ENCODE measurements at places on chromosomes 16 and 17.

DNA sequence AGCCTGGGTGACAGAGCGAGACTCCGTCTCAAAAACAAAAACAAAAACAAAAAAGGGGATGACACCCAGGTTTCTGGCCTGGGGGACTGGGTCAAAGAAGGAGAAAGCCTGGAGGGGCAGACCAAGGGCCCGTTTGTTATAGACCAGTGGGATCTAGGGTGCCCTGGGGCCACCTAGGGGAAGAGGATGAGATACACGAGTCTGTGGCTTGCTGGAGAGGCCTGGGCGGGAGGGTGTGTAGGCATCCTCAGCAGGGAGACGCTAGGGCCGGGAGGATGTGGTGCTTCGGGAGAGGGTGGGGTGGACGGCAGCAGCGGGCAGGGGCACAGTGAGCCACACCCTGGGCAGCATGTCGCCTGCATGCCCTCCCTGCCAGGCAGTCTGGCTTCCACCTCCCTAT, 17.1 kb upstream of the CRK start:
- peak; percentile 37 for DNase-seq

GRCh38 chr17:35185849-35186248, 8.3 kb downstream of the SLC35G3 start:
- no peak for DNase-seq

DNA sequence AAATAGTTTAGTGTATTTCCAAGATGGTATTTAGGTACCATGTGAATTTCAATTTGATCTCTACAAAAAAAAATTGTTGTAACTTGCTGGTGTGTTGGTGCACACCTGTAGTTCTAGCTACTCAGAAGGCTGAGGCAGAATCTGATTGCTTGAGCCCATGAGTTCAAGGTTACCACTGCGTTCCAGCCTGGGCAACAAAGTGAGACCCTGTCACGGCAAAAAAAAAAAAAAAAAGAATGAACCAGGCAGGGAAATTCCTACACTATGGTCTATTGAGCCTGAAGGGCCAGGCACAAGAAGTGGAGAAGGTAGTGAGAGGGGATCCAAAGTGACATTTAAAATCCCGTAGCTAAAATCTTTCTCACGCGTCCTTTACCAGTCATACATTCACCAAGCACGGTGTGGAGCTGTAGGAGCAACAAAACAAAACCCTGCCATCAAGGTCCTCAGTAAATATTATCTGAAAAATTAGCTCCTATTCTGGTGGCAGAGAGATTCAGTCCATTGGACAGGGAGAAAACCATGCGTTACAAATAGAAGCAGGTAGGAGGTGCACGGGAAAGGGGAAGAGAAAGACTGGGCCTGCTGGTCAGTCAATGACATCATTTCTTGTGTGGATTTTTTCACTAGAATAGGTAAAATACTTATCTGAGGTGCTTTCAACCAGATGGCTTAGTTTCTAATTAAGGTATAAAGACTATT, 27.3 kb downstream of the TXNDC11 start:
- DNase-seq, result no peak

GRCh38 chr17:47674499-47674898, 19.5 kb upstream of the TBKBP1 start:
- no peak for DNase-seq

DNA sequence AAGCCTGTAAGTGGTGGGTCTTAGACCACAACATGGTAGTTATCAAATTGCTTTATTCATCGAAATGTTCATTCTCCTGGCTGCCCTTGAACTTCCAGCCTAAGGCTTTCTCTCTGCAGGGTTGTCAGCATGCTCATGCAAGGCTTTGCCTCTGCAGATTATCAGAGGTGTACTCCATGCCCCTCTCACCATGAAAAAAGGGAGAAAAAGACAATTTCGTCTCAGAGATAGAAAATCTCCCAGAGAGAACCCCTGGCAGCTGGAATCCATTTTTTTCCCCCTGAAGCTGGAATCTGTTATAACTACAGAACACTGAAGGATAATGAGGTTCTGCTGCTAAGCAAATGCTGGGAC, 33.9 kb upstream of the METTL9 start:
- no peak for DNase-seq

GRCh38 chr16:81592353-81592866, 147.8 kb downstream of the CMIP start:
- no peak for DNase-seq

DNA sequence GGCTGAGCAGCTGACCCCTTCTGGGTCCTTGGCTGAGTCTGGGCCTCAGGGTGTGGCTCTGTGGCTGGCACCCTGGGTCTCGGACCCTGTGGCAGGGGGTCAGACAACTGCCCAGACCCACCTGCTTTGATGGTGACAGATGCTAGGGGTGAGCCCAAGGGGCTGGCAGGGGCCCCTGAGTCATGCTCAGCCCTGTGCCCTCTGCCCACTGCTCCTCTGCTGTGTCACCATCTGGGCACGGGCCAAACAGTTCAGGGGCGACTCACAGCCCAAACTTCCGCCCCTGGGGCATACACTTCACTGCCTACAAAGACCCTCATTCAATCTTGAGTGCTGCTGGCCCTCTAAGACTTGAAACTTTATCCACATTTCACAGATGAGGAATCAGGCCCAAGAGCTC, 5.7 kb downstream of the ADGRG1 start:
- DNase-seq, result peak; percentile 29

GRCh38 chr16:16828913-16829398, 450.0 kb downstream of the NPIPA7 start:
- no peak for DNase-seq

DNA sequence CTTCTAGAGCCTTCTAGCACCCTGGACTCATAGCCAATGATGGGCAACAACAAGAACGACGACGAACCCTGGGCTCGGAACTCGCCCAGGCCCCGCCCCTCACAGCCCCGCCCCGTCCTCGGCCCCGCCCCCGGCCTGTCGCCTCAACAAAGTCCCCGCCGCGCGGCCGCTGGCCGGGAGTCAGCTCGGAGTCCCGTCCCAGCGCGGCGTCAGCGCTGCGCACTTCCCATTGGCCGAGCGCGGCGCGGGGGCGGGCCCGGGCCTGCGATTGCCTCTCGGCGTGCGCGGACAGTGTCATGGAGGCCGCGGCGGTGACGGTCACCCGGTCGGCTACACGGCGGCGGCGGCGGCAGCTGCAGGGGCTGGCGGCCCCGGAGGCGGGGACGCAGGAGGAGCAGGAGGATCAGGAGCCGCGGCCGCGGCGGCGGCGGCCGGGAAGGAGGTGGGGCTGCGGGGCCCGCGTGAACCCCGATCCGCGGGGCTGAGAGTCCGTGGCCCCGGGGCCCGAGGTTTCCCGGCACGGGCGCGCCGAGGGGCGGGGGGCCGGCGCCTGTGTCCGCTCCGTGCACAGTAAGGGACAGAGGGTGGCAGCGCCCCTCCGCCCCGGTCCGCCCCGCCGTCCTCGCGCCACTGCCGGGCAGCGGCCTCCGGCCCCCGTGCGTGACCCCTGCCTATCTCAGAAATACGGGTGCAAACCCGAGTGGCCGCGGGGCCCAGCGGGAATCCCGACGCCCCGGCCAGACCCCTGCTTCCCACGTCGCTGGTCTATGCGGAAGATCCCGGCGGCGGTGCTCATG, at the start of gene ENGASE:
TSS of gene ENGASE (plus strand) at position 176 of the 797 bp plus-strand sequence. CDS start at position 297, 121 bp downstream.
- DNase-seq, result peak; percentile 92

DNA sequence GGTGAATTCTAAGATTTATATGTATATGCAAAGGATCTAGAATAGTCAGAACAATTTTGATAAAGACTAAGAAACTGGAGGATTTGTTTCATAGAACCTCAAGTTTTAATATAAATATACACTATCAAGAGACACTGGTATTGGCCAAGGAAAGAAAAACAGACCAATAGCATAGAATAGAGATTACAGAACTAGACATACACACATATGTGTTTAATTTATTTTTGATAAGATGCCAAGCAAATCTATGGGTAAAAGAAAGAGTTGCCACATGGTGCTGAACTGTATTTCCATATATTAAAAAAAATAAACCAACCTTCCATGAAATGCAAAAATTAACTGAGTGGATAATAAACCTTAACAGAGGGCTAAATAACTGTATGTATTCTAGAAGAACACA, 27.9 kb upstream of the LRRC37A3 start:
- DNase-seq, result no peak

GRCh38 chr16:21053590-21053989, 97.1 kb downstream of the DNAH3 start:
- DNase-seq, result no peak

GRCh38 chr16:73170612-73171038, 122.7 kb upstream of the ZFHX3 start:
- no peak for DNase-seq

- peak; percentile 13 for DNase-seq
These were observed 32.4 kb downstream of the SNX11 start for GRCh38 chr17:48139944-48140343.

GRCh38 chr16:57899771-57900661, 70.9 kb downstream of the CNGB1 start:
- peak; percentile 64 for DNase-seq

DNA sequence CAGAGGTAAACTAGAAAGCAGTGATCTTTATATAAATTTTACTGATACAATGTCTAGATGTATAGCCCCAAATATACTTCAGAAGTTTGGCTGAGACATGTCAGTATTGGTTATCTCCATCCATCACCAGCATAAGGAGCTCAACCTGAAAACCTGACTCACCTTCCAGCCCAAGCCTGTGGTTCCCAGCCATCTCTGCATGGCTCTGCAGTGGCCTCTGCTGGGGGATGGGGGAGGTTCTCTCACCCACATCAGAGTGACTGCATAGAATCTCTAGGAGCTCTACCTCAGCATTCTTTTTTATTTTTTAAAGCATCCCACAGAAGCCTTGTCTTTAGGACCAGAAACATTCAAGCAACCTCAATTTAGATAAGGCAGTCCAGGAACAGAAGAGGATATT, 27.3 kb downstream of the USP7 start:
- peak; percentile 48 for DNase-seq

DNA sequence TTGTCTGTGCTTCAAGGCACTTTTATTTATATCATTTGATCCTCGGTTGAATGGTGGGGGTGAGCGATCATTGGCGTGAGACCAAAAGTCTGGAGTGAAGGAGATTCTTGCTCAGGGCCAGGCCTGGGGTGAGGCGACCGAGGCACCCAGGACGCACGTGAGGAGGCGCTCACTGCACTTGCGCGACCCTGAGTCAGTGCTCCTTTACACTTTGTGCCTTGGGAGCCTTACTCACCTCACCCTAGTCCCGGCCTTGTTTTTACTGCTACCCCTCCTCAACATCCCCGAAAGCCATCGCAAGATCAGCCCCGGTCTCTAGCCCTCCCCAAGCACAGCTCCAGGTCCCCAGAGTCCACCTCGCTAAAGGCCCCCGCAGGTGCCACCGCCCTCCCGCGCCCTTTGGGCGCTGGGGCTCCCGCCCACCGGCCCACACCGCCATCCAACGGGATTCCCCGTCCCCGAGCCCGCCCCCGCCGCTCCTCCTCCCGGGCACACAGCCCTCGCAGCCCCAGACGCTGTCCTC, 496 bp downstream of the EZH1 start:
- peak; percentile 76 for DNase-seq

DNA sequence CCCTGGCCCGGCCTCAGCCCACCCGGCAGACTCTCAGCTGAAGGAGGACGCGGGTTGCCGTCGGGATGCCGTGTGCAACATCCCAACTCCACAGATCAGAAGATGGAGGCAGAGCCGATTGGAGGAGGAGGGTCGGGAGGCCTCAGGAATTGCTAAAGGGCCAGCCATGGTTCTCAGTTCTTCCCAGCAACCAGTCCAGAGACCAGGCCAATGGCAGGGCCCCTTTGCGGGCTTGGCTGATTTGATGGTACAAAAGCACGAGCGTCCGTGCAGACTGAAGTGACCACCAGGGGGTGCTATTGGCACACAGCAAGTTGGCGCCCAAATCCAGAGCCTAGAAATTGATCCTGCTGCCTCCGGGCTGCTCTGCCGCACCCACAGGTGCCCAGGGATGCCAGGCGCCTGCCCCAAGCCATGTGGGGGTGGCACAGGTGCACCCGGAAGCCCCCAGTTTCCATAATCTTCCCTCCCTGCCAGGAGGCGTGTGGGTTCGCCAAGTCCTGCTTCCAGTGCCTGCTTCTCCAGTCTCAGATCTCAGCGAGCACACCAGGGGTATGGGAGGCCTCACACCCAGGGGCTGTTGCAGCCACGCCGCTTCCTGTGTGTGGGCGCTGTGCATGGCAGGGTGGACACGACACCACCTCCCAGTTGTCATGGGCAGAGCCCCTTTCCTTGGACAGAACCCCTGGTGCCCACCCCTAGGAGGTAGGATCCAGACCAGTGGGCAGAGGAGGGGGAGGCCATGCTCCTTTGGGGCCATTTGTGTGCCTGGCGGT, 7.1 kb upstream of the TEX19 start:
- peak; percentile 85 for DNase-seq
